ENCODE measurements at places on chromosomes 4 and X.

DNA sequence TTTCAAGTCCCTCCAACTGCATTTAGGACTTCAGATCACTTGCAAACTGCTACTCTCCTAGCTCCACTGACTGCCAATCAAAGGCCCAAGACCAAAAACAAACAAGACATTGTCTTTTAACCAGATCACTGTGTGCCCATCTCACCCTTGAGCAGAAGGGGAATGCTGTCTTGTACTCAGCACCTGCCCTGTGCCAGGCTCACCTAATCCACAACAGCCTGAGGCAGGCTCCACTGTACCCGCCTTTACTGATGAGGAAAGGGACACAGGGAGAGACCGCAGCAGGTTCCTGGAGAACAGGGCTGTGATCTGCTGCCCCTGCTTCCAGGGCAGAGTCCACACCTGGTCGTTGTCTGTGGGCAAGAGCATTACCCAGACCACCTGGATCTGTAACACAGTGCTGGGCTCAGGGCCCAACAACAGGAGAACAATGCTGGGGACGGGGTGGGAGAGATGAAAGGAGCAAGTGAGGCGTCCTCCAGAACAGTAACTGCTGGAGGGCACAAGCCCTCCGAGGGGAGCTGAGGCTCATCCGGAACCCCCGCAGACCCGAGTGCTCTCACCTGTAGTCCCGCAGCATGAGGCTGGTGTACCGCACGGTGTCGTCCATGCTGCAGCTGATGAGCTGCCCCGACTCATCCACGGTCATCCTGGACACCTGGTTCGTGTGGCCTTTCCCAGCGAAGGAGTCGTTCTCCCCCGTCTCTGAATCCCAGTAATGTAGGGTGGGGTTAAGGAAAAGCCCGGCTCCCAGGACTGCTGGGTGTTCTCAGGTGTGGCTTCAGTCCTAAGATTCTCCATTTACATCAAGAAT, 33.9 kb downstream of the WDR1 start:
- no peak for DNase-seq

- DNase-seq: no peak
These were observed 114.8 kb upstream of the MAP9 start for GRCh38 chr4:155491336-155492120.

GRCh38 chr4:184310881-184311709, 93.4 kb upstream of the ENPP6 start:
- DNase-seq: no peak

DNA sequence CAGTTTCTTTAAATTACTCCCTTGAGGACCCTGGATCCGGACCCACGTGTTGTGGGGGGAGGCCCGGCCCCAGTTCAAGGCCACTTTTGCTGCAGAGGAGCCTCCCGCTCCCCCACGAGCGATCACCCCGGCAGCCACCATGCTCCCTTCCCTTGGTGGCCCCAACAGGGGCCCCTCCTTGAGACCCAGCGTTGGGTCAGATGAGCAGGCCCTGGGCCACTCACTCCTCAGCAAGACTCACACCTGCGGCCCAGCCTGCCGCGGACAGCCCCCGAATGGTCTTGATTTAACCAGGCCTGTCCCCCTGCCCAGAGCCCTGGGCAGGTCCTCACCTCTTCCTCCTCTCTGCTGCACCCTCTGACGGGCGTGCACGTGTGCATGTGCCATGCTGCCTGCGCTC, 4.3 kb downstream of the CPLX1 start:
- no peak for DNase-seq

- DNase-seq: no peak
These were observed 48.2 kb downstream of the RBM47 start for GRCh38 chr4:40581254-40582140.

DNA sequence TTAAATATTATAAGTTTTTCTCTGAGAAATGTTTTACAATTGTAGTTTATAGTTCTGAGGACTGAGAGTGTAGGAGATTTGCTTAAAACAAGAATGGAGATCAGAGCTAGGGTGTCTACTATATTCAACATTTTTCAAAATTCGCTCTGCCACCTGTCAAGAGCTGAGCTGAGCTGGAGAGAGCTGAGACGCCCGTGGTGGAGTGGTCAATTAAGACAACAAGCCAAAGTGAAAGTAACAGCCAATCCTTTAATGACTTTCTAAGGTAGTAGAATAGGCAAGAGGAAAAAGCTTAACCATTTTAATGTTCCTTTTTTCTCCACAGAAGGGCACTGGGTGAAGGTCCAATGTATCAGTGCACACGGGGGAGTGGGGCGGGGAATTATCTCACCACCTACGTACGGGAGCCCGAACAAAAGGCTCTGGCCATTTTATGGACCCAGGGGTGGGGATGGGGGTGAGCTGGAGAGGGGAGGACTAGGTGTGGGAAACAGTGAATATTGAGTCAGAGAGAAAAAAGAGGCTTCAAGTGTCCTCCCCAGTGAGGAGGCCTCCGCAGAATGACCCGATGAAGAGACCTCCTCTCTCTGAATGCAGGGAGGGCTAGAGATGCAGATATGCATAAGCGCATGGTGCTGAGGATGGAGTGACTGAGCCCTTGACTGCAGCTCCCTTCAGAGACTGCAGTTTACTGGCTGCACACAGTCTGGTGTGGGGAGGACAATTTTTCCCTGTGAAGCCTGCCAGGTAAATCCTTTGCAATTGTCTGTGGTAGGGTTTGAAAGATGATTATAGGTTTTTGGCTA, 60.8 kb downstream of the SPCS3 start:
- DNase-seq: no peak

- peak; percentile 48 for DNase-seq
These were observed 49.9 kb downstream of the ELF4 start for GRCh38 chrX:130060122-130061069.

- DNase-seq: peak; percentile 86
These were observed 10.3 kb downstream of the RTL5 start for GRCh38 chrX:72121383-72121782.

DNA sequence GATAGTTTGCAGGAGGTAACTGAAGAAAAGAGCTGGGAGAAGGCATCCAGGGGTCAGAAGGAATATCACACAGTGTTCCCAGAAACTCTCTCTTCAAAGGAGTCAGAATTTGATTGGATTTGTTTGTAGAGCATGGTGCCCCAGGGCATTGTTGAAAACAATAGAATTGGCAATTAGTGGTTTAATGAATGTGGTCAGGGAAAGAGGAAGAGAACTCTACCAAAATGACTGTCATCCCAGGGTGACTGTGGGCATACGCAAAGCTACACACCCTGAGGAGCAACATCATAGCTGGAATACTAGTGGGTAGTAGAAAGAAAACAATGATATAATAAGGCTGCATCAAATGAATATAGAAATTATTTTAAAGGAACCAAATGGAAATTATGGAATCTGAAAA, 21.5 kb downstream of the TNIP2 start:
- no peak for DNase-seq

DNA sequence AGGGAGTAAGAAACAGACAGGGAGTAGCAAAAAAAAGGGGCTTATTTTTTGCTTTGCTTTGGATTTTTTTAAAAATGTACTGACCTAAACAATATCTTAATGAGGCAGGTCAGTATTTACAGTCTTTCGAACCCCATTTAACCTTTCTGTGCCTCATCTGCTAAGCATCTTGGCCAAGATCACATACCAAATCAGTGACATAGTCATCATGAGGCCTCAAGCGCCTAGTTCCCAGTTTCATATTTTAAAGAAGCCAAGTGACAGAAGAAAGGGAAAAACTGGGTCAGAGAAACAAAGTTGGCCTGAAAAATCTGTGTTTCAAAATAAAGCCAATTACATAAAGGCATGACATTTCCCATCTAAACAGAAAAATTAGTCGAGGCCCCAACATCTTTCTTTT, 94.6 kb upstream of the WDR44 start:
- DNase-seq: peak; percentile 67

DNA sequence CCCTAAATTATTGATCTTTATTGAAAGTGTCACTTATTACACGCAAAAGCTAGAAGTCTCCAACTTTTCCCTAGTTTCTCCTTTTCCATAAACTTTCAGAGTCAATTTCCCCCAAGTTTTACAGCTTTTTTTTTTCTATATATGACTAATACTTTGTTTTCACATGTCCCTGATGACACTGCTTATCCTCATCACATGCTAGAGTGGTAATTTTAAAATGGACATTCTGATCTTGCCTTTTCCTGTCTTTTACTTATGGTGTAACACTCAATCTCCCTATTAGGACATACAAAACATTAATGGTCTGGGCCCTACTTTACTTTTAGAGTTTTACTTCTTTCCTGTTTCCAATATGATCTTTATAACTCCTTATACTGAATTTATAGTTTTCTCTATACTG, 112.6 kb downstream of the ANK2 start:
- DNase-seq: peak; percentile 77

GRCh38 chrX:47068214-47068613, 10.0 kb upstream of the RGN start:
- DNase-seq: no peak

GRCh38 chr4:175504318-175504717, 307.7 kb downstream of the GPM6A start:
- no peak for DNase-seq

GRCh38 chrX:17495052-17495451, 120.1 kb downstream of the NHS start:
- no peak for DNase-seq

GRCh38 chr4:87677731-87678130, 27.7 kb downstream of the DMP1 start:
- DNase-seq: no peak

DNA sequence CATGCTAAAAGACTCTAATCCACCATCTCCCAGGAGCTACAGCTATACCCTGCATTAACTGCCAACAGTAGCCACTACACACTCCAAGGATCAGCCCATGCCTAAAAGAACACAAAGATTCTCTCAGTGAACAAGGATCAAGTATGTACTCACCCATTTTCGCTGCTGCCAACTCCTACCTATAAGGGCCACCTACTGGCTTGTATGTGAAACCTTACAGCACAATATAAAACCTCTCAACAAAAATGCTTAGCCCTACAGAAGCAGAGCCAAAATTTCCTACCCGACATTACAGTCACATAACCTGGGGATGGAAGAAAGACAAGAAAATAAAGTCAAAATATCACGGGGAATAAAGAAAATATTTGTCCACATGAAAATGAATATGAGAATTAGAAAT, 562.8 kb upstream of the POU3F4 start:
- DNase-seq: no peak

GRCh38 chr4:26185436-26185835, 135.4 kb upstream of the RBPJ start:
- DNase-seq: no peak

DNA sequence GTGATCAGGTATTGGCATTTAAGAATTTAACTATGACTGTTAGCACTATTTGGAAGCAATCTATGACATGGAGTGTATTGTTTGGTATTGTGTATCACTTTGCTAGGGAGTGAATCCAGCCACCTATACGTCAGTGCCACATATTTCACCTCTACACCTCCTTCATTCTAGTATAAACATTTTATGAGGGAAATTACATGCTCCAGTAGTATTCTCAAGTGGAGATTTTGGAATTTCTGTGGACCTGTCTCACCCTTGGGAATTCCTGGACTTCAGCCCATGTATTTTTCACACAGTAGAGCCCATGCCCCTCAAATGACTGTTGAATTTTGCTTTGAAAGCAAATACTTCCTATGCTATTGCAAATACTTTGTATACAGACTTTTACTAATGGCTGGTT, 11.3 kb downstream of the BST1 start:
- DNase-seq: no peak

- no peak for DNase-seq
These were observed 124.0 kb downstream of the UBE2K start for GRCh38 chr4:39821951-39822350.

GRCh38 chr4:136581119-136581518, 951.2 kb downstream of the PCDH18 start:
- no peak for DNase-seq

DNA sequence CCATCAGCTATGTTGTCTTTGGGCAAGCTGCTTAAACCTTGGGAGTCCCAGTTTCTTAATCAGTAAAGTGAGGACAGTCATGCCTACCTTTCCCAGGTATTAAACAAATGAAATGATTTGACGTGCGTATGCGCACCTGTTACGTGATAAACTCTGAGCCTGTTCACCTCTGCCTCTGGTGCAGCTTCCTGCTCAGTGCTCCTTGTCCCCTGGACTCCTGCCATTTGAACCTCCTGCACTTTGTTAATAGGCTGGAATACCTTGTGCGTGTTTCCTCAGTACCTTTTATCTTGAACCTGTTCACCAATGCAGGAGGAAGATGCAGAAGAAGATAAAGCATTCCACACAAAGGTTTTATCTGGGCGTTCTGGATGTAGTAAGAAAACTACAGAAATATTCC, 211.9 kb downstream of the CEP135 start:
- DNase-seq: no peak

DNA sequence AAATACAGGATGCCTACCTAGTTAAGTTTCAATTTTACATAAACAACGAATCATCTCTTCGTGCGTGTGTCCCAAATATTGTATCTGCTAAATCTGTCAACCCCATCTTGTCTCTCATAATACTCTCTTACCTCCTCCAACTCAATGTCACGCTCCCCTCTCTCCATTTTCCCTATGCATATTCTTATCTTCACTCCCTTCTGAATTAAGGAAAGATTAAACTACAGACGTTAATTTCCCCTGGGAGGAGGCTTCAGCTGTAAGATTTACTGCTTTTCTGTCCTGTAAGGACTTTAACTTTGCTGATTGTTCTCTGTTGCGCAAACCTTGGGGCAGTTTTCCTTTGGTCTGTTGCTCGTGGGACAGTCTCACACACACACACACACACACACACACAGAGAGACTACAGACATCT, 455 bp upstream of the ABCB7 start:
- peak; percentile 58 for DNase-seq

DNA sequence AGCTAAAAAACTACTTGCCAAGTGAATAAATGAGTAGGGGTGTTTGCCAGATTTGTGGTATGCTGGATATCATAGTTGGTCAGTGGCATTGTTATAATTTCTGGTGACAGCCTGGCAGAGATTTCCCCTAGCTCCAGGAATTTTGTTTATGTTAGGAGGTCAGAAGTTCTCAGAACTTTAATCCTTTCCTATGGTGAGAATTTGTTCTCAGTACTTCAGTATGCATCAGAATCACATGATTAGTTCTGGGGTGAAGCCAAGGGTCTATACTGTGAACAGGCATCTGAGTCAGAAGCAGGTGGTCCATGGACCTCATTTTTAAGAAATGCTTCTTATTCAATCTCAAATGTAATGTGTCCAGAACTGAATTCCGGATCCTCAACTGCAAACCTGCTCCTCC, 10.5 kb downstream of the RASSF6 start:
- peak; percentile 87 for DNase-seq

GRCh38 chr4:38001927-38002326, 41.7 kb downstream of the PTTG2 start:
- no peak for DNase-seq

DNA sequence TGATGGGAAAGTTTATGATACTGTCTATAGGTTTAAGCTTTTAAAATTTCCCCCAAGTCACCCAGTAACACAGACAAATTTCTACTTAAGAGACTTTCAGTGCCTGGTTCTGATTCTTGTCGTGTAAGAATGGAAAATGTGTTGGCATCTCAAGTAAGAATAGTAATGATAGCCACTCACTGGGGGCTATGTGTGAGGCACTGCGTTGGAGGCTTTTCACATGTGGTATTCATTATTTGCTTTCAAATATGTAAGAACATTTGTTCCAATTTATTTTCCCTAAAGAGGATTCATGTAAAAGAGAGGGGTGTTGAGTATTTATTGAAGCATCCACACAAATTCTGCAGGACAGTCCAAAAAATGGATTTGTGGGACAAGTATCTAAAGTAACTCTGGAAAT, 143.6 kb downstream of the FNIP2 start:
- peak; percentile 66 for DNase-seq

GRCh38 chrX:49991758-49992157, 69.4 kb downstream of the CLCN5 start:
- no peak for DNase-seq

Data from fibroblast of mammary gland (primary cell).